ENCODE measurements at places on chromosomes 3 and 15.

GRCh38 chr15:51708013-51708412, 26.7 kb downstream of the SCG3 start:
- no peak for DNase-seq

- peak; percentile 46 for DNase-seq
Observed at GRCh38 chr15:45635191-45635638, 386 bp downstream of the SQOR start.

GRCh38 chr3:78337801-78338211, 1297.9 kb downstream of the ROBO2 start:
- DNase-seq = no peak

- no peak for DNase-seq
Observed at GRCh38 chr3:94645790-94646189, 582.9 kb downstream of the NSUN3 start.

DNA sequence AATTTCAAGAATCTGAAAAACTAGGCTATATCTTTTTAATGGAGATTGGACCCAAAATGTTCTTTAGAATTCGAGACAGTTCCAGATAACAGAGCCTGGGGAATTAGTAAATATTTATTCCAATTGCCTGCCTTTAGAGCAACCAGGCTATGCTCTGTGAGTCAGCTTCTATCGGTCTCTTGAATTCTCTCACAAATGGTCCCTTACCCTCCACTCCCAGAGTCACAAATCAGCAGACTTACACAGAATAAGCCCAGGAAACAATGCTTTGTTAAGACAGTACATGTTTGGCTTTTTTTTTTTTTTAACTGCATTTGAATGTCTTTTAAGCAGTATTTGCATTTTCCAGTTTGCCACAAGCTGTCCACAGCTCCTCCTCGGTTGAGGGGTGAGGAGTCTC, 460.7 kb upstream of the CBLB start:
- DNase-seq = no peak

GRCh38 chr3:142782616-142783015, 58.8 kb downstream of the TRPC1 start:
- DNase-seq = no peak

GRCh38 chr15:79091204-79091867, 756 bp upstream of the RASGRF1 start:
- no peak for DNase-seq

- DNase-seq = no peak
Observed at GRCh38 chr3:181735911-181736310, 24.2 kb downstream of the SOX2 start.

DNA sequence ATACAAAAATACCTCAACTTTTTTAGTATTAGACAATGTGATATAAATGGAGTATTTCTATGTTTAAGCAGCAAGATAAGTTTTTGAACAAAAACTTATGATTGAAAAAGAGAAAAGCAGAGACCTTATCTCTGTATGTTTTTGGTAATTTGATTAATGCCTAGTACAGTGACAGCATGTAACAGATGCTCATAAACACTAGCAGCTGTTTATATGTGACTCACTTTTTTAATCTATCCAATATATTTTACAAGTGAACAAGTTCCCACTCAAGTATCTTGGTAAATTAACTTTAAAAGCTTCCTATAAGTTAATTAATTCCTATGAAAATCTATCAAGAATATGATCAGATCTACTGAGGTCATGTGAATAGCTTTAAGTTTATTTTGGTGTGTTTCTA, 55.1 kb downstream of the NGLY1 start:
- no peak for DNase-seq

DNA sequence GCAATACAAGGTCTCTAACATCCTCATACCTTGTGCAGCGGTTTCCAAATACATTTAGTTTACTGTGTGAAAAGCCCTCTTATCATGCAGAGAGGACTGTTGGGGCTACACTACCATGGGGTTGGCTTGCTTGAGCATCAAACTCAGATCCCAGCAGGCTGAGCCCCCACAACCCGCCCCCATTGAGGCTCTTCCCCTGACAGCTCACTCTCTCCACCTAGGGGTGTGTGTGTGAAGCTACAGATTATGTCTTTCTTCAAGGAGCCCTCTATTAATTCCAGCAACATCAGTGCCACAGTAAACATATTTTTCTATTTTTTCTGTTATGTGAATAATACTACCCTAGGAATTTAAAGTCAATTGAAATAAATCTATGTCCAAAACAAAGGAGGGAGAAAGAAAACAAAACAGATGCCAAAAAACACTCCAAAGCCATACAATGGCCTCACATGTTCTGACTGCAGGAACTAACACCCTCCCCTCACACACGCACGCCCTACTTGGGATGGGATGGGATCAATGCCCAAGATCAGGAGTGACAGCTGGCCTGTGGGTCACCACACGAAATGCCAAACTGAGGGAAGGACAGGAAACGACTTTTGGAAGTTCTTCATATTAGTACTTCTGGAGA, 14.7 kb downstream of the TM4SF4 start:
- no peak for DNase-seq

DNA sequence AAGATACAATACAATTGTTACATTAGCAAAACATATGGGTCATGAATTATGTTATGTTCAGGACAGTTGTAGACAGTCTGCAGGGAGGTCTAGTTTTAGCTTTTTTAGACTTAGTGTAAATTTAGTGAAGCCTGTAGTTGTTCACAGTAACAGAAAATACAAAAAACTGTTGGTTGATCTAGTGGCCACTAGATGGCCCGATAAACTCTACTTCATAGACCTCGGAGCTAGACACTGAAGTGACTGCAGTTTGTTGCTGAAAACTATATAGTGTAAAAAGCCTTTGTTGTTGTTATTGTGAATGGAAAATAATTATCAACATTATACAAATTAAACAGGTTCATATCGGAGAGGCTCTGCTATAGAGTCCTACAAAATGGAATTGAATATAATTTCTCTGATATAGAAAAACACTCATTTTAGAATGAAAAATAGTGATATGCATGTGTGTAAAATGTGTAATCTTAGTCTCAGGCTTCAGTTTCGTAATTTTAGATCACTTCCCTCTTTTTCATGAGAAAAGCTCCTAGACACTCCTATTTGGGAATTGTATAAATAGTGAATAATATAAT, 18.3 kb downstream of the MAGEL2 start:
- DNase-seq = no peak

GRCh38 chr3:2656806-2657777, 453.1 kb downstream of the IL5RA start:
- no peak for DNase-seq

DNA sequence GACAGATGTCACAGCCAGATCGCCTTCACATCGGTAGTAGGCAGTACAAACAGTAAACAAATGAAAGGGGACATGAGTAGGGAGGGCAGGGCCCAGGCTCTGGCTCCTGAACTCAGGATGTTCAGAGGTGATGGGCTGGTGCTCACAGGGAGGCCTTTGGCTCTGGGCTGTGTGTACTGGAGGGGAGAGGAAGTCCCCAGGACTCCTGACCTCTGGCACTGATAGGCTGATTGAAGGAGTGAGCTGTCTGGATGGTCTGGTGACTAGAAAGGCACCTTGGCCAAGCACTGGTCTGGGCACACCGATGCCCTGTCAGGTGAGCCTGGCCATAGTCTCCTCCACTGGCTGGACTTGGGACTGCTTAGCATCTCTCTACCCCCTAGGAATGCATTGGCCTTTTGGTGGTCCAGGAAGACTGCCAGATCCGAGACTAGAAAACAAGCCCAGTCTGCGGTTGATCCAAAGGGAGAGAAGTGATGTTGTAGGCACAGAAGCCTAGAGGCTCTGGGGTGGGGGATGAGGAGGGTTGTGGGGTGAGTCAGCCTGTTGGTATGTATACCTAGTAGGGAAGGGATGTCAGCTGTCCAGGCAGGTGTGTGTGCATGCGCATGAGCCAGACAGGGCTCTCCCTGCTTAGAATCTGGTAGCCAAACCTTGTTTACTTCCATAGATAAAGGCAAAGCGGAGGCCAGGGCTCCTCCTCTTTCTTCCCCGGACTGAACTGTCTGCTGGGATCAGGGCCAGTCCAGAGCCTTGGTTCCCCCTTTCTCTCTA, 1.9 kb downstream of the SPINT1 start:
- DNase-seq = no peak

GRCh38 chr15:63104727-63105126, 16.9 kb upstream of the LACTB start:
- no peak for DNase-seq

GRCh38 chr3:159775372-159775961, 213.2 kb upstream of the IL12A start:
- peak; percentile 58 for DNase-seq

- peak; percentile 33 for DNase-seq
Observed at GRCh38 chr15:52678468-52679231, 538 bp downstream of the ATOSA start.

GRCh38 chr3:50591196-50591741, 20.3 kb downstream of the CISH start:
- no peak for DNase-seq

DNA sequence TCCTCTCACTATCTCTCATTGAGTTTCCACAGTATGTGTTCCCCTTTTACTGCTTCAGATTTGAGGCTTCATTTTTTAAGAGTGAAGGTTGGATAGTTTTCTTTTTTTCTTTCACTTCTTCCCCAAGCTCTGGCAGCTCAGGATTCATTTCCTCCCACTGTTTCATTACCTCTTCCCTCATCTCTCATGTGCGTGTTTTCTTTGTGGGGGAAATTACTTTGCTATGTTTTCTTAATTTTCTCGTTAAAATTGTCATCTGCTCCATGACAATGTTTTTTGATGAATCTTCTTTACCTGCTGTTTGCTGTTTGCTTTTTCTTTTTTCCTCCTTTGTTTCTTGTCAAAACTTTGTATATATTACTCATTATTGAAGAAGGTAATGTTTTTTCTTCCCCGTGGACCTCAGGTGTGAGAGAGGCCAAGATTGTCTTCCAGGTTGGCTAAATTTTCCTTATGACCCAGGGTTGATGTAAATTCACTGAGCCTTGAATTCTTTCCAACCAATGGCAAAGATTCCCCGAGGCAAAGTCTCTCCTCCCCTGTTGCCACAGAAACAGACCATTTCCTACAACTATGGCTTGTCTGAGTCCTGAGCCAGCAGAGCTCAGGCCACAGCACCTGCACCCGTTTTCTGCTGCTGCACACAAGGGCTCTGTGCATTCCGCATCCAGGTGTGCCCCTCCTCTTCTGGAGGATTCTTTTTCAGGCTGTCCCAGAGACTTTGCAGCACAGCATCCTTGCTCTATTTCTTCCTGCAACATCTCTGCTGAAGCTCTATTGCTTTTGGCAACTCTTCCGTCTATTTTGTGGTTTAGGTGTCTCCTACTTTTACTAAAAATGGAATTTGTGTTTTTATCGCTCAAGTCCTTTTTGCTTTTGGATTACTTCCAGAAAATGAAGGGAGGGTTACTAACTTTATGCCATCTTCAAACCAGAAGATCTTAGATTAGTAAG, 66.1 kb downstream of the NOX5 start:
- no peak for DNase-seq

DNA sequence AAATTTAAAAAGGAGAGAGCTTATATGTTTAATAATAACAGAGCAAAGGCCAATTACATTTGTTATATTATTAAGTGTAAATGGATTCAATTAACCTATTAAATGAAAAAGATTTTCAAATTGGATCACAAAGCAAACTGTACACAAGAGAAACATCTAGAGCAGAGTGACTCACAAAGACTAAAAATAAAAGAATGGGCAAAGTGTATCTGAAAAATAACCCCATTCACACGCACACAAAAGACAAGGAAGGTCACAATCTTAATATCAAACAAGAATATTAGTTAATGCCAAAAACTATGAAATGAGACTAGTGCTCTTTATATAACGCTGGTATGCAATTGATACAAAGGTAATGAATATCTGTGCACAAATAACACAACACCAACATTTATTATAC, 65.7 kb downstream of the MOBP start:
- DNase-seq = no peak

DNA sequence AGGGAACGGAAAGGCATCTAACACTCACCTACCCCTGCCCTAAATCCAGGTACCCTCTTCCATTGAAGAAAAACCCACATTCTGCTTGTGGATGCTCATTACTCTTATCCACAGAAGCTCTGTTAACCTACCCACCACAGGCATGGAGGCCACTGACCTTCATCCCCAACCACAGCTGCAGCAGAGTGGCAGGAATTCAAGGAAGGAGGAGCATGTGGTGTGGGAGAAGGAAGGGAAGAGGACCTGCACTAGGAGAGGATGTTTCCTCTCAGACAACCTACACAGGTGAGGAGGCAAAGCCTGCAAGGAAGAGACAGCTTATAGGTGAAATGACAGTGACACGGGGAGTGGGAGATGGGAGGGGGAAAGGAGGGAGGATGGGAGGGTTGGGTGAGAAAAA, 192.5 kb upstream of the TSC22D2 start:
- DNase-seq = no peak

DNA sequence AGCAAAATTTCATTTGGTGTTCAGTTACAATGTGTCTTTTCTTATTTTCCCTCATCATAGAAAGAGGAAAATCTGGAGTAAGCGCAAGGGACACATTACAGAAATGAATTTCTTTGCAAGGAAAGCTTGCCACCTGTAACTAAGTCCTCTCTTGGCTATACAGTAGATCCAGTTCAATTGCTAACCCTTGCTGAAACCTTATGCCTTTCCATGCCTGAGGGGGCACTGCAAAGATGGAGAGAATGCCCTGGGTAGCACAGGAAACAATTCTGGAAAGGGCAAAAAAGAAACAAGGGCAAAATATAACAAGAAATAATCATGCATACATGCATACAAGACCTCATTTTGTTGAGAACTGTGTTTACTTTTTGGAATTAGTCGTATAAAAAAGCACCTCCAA, 4.3 kb downstream of the CADM2 start:
- DNase-seq = no peak

- DNase-seq = no peak
Observed at GRCh38 chr15:63514531-63514943, 10.1 kb downstream of the USP3 start.

DNA sequence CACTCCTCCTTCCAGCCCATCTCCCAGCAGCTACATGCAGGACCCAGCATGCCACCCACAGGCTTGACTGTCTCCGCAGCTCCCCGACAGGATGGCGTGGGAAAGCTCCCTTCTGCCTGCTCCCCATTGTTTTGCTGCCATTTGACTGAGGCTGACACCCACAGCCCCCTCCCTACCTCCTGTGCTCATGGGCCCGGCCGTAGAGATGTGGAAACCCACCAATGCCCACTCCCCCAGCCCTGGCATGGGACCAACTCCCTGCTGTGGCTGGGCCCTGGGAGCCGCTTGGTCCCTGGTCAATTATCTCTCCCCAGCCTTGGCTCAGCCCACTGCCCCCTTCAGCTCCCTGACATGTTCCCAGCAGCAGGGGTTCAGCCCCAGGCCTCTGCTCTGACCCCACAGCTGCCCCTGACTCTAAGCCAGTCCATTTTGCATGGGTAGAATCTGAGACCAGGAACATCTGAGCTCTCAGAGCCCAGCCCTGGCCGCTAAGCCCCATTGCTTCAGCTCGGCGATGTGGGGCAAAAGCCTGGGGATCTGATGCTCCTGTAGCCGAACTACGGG, 8.2 kb downstream of the C3orf22 start:
- DNase-seq = no peak

Data from thoracic aorta (tissue), 2 donors.